ENCODE measurements at places on chromosomes 16 and 17.
A peak's percentile ranks its signal among the peaks of the same experiment; 100 is the strongest.

DNA sequence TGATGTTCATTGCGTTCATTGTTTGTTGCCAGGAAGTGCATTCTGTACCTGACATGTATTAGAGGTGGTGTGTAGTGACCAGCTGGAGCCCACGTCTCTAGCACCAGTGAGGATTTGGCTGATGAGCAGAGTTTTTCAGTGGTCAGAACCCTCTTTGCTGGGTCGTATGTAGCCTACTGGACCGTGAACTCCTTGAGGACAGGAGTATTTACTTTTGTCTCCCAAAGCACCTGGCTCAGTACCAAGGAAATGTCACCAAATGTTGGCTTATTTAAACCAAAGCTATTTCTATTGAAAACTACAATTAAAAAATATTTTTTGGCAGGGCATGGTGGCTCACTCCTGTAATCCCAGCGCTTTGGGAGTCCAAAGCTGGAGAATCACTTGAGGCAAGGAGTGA is 262.7 kb downstream of the SNX29 start:
- no peaks in the 10 kb centered on the region for H3K4me1 ChIP-seq
- no peak for DNase-seq
- no peaks in the 10 kb centered on the region for H3K27me3 ChIP-seq
- no peak overlapping the region for H3K4me3 ChIP-seq
- no peaks in the 10 kb centered on the region for H3K36me3 ChIP-seq

DNA sequence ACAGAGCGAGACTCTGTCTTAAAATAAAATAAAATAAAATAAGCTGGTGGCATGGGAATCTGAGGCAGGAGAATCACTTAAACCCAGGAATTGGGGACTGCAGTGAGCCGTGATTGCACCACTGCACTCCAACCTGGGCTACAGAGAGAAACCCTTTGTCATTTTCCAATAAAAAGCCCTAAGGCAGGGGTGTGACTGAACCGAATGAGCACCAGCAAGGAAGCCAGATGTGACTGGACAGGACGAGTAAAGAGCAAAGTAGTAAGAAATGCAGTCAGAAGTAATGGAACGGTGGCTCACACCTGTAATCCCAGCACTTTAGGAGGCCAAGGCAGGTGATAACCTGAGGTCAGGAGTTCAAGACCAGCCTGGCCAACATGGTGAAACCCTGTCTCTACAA is 3.8 kb upstream of the RPL23 start:
- no peak for DNase-seq
- no peaks in the 10 kb centered on the region for H3K27me3 ChIP-seq
- H3K4me1 ChIP-seq = no peaks in the 10 kb centered on the region
- peaks cover 5% of the 10 kb centered on the region for H3K36me3 ChIP-seq
- no peak overlapping the region for H3K27ac ChIP-seq

GRCh38 chr17:64328036-64328858 is 62.4 kb downstream of the PECAM1 start:
- no peaks in the 10 kb centered on the region for H3K27me3 ChIP-seq
- H3K4me3 ChIP-seq = no peak overlapping the region
- no peaks in the 10 kb centered on the region for H3K36me3 ChIP-seq
- H3K27ac ChIP-seq = no peak overlapping the region

GRCh38 chr17:77096570-77097214 is 44.1 kb upstream of the SEC14L1 start:
- no peak for DNase-seq
- no peaks in the 10 kb centered on the region for H3K4me1 ChIP-seq
- peaks cover 19% of the 10 kb centered on the region for H3K36me3 ChIP-seq
- H3K4me3 ChIP-seq = no peak overlapping the region
- no peaks in the 10 kb centered on the region for H3K27me3 ChIP-seq
- no peak overlapping the region for H3K27ac ChIP-seq

GRCh38 chr17:29002811-29003210 is 3.0 kb downstream of the SEZ6 start:
- peaks cover 10% of the 10 kb centered on the region for H3K27me3 ChIP-seq
- DNase-seq = no peak
- no peak overlapping the region for H3K4me3 ChIP-seq
- no peaks in the 10 kb centered on the region for H3K36me3 ChIP-seq
- peaks cover 12% of the 10 kb centered on the region for H3K4me1 ChIP-seq
- H3K27ac ChIP-seq = no peak overlapping the region

- no peaks in the 10 kb centered on the region for H3K27me3 ChIP-seq
- H3K36me3 ChIP-seq = no peaks in the 10 kb centered on the region
- peak; percentile 7 for DNase-seq
- H3K27ac ChIP-seq = no peak overlapping the region
- no peak overlapping the region for H3K4me3 ChIP-seq
These were observed 55.8 kb downstream of the SALL1 start for GRCh38 chr16:51095084-51095881.

GRCh38 chr17:46020023-46020761 is 21.1 kb downstream of the STH start:
- H3K36me3 ChIP-seq = no peaks in the 10 kb centered on the region
- H3K4me1 ChIP-seq = no peaks in the 10 kb centered on the region
- no peak overlapping the region for H3K27ac ChIP-seq
- no peak overlapping the region for H3K4me3 ChIP-seq

GRCh38 chr17:42512733-42513251 is 23.2 kb upstream of the NAGLU start:
- DNase-seq = no peak
- H3K36me3 ChIP-seq = peaks cover 3% of the 10 kb centered on the region
- no peak overlapping the region for H3K27ac ChIP-seq
- H3K27me3 ChIP-seq = no peaks in the 10 kb centered on the region

GRCh38 chr16:4293822-4294457 is 21.1 kb upstream of the TFAP4 start:
- H3K27ac ChIP-seq = peak overlapping the region; percentile 72
- peak; percentile 95 for DNase-seq
- H3K36me3 ChIP-seq = no peaks in the 10 kb centered on the region
- H3K4me3 ChIP-seq = no peak overlapping the region
- peaks cover 9% of the 10 kb centered on the region for H3K4me1 ChIP-seq
- H3K27me3 ChIP-seq = no peaks in the 10 kb centered on the region

GRCh38 chr17:8518326-8518725 is 82.6 kb downstream of the NDEL1 start:
- H3K4me1 ChIP-seq = no peaks in the 10 kb centered on the region
- H3K36me3 ChIP-seq = peaks cover 19% of the 10 kb centered on the region
- no peak overlapping the region for H3K27ac ChIP-seq
- no peak for DNase-seq
- no peaks in the 10 kb centered on the region for H3K27me3 ChIP-seq
- H3K4me3 ChIP-seq = no peak overlapping the region

GRCh38 chr16:66580605-66581209 is 1.4 kb downstream of the CMTM2 start:
- H3K27me3 ChIP-seq = peaks cover 3% of the 10 kb centered on the region
- H3K4me1 ChIP-seq = no peaks in the 10 kb centered on the region
- H3K36me3 ChIP-seq = no peaks in the 10 kb centered on the region
- no peak overlapping the region for H3K4me3 ChIP-seq
- H3K27ac ChIP-seq = no peak overlapping the region

DNA sequence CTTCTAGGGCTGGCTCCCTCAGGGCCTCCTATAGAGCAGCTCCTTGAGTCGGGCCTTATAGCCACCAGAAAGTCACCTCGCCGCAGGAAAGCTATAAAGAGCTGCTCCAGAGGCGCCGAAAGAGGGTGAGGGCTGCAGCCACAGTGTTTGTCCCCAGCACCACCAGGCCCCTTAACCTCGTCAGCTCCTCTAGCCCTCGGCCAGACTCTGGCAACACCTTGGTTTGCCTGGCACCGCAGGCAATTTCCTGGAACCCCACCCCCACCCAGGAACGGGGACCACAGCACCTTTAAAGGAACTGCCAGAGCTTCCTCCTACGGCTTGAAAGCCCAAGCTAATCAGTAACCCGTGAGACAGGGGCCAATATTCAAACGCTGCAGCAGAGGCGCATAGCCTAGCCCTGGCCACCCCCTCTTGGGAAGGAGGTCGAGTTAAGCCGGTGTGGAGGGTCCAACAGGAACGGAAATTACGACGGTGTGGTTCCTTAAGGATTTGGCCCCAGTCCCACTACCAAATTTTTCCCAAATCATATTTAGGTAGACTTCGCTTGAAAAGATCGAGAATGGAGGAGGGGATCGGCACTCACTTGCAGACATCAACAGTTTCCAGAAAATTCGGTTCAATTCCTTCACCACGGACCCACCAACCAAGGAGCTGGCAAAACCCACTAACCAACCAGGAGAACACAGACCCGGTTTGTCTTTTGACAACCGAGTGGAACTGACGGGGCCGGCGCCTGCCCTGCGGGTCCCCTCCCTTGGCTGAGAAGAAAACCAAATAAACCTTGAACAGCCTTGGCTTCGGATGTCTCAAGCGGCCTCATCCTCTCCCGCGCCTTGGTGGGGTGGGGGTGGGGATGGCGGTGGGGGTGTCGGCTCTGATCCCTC is 3.0 kb downstream of the HOXB6 start:
- no peak overlapping the region for H3K4me3 ChIP-seq
- no peak overlapping the region for H3K27ac ChIP-seq
- no peaks in the 10 kb centered on the region for H3K36me3 ChIP-seq
- H3K27me3 ChIP-seq = peaks cover 88% of the 10 kb centered on the region

GRCh38 chr17:71163121-71163812 is 957.6 kb upstream of the SOX9 start:
- no peaks in the 10 kb centered on the region for H3K36me3 ChIP-seq
- no peaks in the 10 kb centered on the region for H3K27me3 ChIP-seq
- no peaks in the 10 kb centered on the region for H3K4me1 ChIP-seq
- no peak overlapping the region for H3K27ac ChIP-seq

- H3K36me3 ChIP-seq = no peaks in the 10 kb centered on the region
- H3K27ac ChIP-seq = no peak overlapping the region
- no peaks in the 10 kb centered on the region for H3K4me1 ChIP-seq
- H3K27me3 ChIP-seq = no peaks in the 10 kb centered on the region
- H3K4me3 ChIP-seq = no peak overlapping the region
These were observed 16.3 kb upstream of the CDH15 start for GRCh38 chr16:89155184-89155679.

DNA sequence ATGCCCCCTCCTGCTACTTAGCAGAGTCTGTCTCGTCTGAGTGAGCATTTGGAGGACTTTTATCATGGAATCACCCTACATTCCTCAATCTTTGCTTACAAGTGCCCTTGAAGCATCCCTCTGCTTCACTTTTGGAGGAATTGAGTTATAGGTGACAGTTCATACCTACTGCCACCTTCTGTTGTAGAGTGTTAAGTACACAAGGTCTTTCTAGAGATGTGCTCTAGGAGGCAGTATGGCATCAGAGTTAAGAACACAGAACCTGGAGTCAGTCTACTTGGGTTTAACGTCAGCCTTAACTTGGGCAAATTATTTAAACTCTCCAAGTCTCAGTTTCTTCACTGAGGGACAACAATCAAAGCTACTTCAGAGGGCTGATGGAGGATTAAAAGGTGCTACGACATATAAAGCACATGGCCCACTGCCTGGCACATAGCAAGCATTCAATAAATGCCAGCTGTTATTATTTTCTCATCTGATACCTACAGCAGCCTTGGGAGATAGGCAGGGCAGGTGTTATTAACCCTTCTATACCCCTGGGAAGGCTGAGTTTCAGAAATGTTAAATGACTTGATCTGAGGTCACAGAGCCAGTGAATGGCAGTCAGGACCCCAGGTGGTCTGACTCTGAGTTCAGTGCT is 62.2 kb downstream of the UTP18 start:
- H3K4me1 ChIP-seq = no peaks in the 10 kb centered on the region
- H3K4me3 ChIP-seq = no peak overlapping the region
- H3K36me3 ChIP-seq = no peaks in the 10 kb centered on the region
- no peak overlapping the region for H3K27ac ChIP-seq
- no peaks in the 10 kb centered on the region for H3K27me3 ChIP-seq

- no peaks in the 10 kb centered on the region for H3K4me1 ChIP-seq
- no peaks in the 10 kb centered on the region for H3K27me3 ChIP-seq
- no peaks in the 10 kb centered on the region for H3K36me3 ChIP-seq
These were observed 6.0 kb upstream of the NDRG4 start for GRCh38 chr16:58493756-58494431.

- DNase-seq = no peak
- H3K4me3 ChIP-seq = no peak overlapping the region
- H3K27ac ChIP-seq = no peak overlapping the region
- no peaks in the 10 kb centered on the region for H3K36me3 ChIP-seq
These were observed 22.5 kb upstream of the ARHGAP17 start for GRCh38 chr16:25037632-25038031.

- H3K36me3 ChIP-seq = no peaks in the 10 kb centered on the region
- DNase-seq = no peak
- no peaks in the 10 kb centered on the region for H3K27me3 ChIP-seq
- H3K4me3 ChIP-seq = no peak overlapping the region
- no peaks in the 10 kb centered on the region for H3K4me1 ChIP-seq
These were observed 115.5 kb upstream of the COX10 start for GRCh38 chr17:13953841-13954240.

DNA sequence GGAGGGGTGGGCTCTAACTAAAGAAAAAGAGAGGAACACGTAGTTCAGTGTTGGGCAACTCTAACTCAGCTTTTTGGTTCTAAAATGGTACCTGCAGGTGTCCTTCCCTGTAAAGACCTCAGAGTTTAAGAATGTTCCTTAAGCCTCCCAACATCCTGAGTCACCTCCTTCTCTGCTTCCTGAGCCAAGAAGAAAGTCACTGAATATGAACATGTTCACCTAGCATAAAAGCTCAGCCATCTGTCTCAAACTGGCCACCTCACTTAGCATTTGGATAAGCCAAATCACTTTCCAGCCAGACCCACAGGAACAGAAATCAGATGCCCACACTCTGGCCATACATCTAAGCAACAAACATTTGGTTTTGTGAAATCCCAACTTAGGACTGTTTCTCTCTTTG is 3.7 kb downstream of the TMEM98 start:
- no peaks in the 10 kb centered on the region for H3K27me3 ChIP-seq
- H3K27ac ChIP-seq = no peak overlapping the region
- H3K4me1 ChIP-seq = peaks cover 9% of the 10 kb centered on the region
- H3K4me3 ChIP-seq = no peak overlapping the region

DNA sequence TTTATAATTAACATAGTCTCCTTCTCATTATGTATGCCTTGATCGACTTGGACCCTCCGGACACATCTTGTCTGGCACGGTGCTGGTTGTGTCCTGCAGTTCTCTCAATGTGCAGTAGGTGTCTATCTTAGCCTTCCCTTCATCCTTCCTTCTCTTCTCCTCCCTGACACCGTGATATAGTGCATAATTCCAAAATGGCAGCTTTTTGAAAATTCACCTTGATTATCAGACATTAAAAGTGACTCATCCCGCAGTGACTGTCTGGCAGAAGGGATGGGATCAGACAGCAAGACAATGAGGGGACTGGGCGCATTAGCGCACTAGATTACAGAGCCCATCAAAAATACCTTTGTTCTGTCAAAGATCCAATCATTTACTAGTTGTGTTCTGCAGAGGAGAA is 70.0 kb upstream of the PMFBP1 start:
- peak; percentile 58 for DNase-seq
- H3K36me3 ChIP-seq = no peaks in the 10 kb centered on the region
- no peaks in the 10 kb centered on the region for H3K27me3 ChIP-seq
- no peak overlapping the region for H3K27ac ChIP-seq

GRCh38 chr16:19853132-19853741 is 31.4 kb downstream of the GPRC5B start:
- H3K27ac ChIP-seq = no peak overlapping the region
- no peaks in the 10 kb centered on the region for H3K36me3 ChIP-seq
- no peaks in the 10 kb centered on the region for H3K27me3 ChIP-seq
- peaks cover 15% of the 10 kb centered on the region for H3K4me1 ChIP-seq
- DNase-seq = no peak

GRCh38 chr17:2855063-2855600 is 58.9 kb downstream of the RAP1GAP2 start:
- H3K36me3 ChIP-seq = no peaks in the 10 kb centered on the region
- no peak for DNase-seq
- peak overlapping the region; percentile 92 for H3K27ac ChIP-seq
